ENCODE measurements at places on chromosomes 16 and 17.

GRCh38 chr16:57732037-57732436 is 3.5 kb upstream of the KATNB1 start:
- H3K36me3 ChIP-seq, result peaks cover 15% of the 10 kb centered on the region
- H3K27ac ChIP-seq, result no peak overlapping the region
- peaks cover 11% of the 10 kb centered on the region for H3K4me1 ChIP-seq
- H3K27me3 ChIP-seq, result no peaks in the 10 kb centered on the region
- no peak for DNase-seq

GRCh38 chr16:67878232-67878631 is 5.4 kb downstream of the EDC4 start:
- H3K27ac ChIP-seq, result no peak overlapping the region
- H3K4me1 ChIP-seq, result peaks cover 22% of the 10 kb centered on the region
- H3K4me3 ChIP-seq, result no peak overlapping the region
- no peaks in the 10 kb centered on the region for H3K27me3 ChIP-seq

DNA sequence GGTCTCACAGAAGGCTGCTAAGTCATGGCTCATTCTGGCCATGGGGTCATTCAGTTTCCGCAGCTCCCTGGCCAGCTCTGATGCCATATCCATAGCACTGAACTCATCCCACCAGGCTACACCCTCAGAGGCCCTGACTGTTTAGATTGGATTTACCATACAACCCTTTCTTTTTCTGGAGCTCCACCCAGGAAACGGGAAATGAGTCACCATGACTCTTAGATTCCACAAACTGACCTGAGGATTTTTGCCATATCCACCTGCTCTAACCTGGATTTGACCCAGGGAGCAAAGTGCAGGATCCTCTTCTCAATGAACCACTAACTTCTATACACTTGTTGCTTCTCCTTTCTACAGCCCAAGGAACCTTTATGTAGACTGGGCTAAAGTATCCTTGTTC is 20.3 kb upstream of the CALB2 start:
- peaks cover 24% of the 10 kb centered on the region for H3K27me3 ChIP-seq
- no peak overlapping the region for H3K27ac ChIP-seq
- no peak for DNase-seq
- H3K36me3 ChIP-seq, result no peaks in the 10 kb centered on the region
- no peak overlapping the region for H3K4me3 ChIP-seq

GRCh38 chr17:68954146-68954896 is 871 bp downstream of the ABCA8 start:
- no peak for DNase-seq
- H3K4me3 ChIP-seq, result no peak overlapping the region
- H3K27me3 ChIP-seq, result peaks cover 2% of the 10 kb centered on the region
- no peak overlapping the region for H3K27ac ChIP-seq
- H3K36me3 ChIP-seq, result no peaks in the 10 kb centered on the region
- H3K4me1 ChIP-seq, result no peaks in the 10 kb centered on the region

DNA sequence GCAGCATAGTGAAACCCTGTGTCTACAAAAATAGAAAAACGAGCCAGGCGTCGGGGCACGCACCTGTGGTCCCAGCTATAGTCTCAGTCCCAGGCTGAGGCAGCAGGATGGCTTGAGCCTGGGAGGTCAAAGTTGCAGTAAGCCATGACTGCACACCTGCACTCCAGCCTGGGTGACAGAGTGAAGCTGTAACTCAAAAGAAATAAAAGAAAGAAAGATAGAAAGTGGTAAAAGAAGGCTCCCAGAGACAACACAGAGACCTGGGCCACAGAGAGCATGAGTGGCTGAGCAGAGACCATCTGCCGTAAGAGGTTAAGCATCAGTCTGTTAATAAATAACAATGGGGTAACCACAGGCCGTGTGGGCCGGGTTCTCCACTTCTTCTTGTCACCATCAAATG is 15.3 kb upstream of the HEXD start:
- H3K36me3 ChIP-seq, result peaks cover 18% of the 10 kb centered on the region
- no peak overlapping the region for H3K27ac ChIP-seq
- H3K4me3 ChIP-seq, result no peak overlapping the region
- H3K27me3 ChIP-seq, result no peaks in the 10 kb centered on the region
- H3K4me1 ChIP-seq, result peaks cover 18% of the 10 kb centered on the region
- no peak for DNase-seq

GRCh38 chr16:52578007-52578828 is 31.3 kb upstream of the TOX3 start:
- no peak for DNase-seq
- no peaks in the 10 kb centered on the region for H3K4me1 ChIP-seq
- H3K27me3 ChIP-seq, result peaks cover 2% of the 10 kb centered on the region
- no peaks in the 10 kb centered on the region for H3K36me3 ChIP-seq

DNA sequence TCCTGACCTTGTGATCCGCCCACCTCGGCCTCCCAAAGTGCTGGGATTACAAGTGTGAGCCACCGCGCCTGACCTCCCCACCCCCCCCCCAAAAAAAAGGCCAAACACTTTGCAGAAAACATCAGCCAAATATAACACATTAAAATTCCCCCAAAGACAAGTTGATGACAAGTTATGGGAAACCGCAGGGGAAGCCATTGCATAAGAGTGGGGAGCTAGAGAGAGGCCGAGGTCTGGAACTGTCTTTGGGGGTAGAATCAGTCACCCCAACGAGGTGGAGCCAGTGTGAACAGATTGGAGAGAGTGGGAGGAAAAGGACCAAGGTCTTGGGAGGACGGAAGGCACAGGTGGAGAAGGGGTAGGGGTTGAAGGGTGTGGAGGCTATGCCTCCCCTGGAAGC is 2.8 kb downstream of the DRC3 start:
- no peak for DNase-seq
- no peak overlapping the region for H3K27ac ChIP-seq
- no peak overlapping the region for H3K4me3 ChIP-seq
- H3K36me3 ChIP-seq, result no peaks in the 10 kb centered on the region
- H3K4me1 ChIP-seq, result peaks cover 16% of the 10 kb centered on the region

GRCh38 chr16:50252874-50253513 is 13.4 kb upstream of the ADCY7 start:
- peaks cover 4% of the 10 kb centered on the region for H3K4me1 ChIP-seq
- no peak for DNase-seq
- H3K27ac ChIP-seq, result no peak overlapping the region
- H3K4me3 ChIP-seq, result no peak overlapping the region
